ENCODE measurements at places on chromosomes 5 and 9.

GRCh38 chr5:10671041-10672008 lies 89.7 kb downstream of the DAP start:
- DNase-seq = no peak

DNA sequence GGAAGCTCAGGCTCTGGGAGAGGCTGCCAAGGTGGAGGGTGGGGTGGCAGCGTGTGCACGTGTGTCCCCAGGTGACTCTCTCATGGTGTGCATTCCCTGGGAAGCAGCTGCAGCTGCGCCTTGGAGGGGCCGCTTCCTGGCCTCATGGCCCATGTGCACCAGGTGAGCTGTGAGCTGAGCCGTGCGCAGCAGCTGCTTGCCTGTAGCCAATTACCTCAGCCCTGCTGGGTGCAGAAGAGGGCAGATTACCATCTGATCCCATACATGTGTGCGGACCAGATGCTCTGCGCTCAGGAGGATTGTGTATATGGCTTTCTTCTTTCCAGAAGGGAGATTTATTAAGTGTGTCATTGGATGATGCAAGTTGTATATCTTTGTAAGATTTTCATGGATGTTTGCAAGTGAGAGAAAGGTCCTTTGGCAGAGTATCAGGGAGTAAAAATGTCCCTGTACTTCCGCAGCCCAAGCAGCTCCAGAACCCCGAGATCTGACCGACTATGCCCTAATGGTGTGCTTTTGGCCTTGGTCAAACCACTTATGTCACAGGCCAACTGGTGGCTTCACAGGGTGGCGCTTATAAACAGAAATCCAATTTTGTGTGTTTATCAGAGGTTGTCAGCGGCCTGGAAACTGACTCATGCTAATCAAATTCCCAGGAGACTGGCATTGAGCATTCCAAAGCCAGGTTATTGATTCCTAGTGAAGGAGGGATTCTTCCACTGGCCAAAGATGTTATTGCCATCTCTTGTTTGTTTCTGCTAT lies 229.3 kb downstream of the GOLPH3 start:
- DNase-seq = no peak

GRCh38 chr5:179345433-179346321 lies at the start of gene ADAMTS2:
TSS of gene ADAMTS2 (minus strand) at chr5:179345461. CDS start at chr5:179345328, 133 bp downstream.
- DNase-seq = peak; percentile 27

- DNase-seq = no peak
These were observed 344.2 kb downstream of the NTRK2 start for GRCh38 chr9:85013703-85014102.

- no peak for DNase-seq
These were observed 8.7 kb downstream of the TTC39B start for GRCh38 chr9:15298362-15298761.

DNA sequence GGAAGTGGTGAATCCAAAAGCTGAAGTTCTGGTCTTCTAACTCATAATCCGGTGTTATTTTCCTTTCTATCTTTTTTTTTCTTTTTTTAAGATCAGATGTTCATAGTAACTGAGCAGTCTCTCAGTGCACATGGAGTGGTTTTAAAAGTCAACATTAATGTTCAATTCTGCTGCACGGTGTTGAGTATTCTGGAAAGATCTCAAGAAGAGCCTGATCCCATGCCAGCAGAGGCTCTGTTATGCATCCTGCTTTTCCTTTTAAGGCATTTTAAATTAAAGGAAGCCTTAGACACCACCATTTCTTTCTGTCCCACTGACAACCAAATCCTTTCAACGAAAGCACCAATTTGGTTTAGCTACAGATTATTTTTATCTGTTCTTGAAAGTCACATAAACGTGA lies 33.4 kb downstream of the SEMA5A start:
- DNase-seq = no peak

GRCh38 chr5:83488821-83489220 lies 17.3 kb downstream of the VCAN start:
- DNase-seq = no peak

GRCh38 chr5:139462586-139463276 lies at the start of gene ECSCR:
TSS of gene ECSCR (minus strand) at chr5:139462743. CDS start at chr5:139462670, 73 bp downstream.
- DNase-seq = no peak

- DNase-seq = no peak
These were observed 130.2 kb upstream of the FSTL4 start for GRCh38 chr5:133742431-133742988.

- no peak for DNase-seq
These were observed 390.3 kb downstream of the ANXA1 start for GRCh38 chr9:73541923-73542322.

DNA sequence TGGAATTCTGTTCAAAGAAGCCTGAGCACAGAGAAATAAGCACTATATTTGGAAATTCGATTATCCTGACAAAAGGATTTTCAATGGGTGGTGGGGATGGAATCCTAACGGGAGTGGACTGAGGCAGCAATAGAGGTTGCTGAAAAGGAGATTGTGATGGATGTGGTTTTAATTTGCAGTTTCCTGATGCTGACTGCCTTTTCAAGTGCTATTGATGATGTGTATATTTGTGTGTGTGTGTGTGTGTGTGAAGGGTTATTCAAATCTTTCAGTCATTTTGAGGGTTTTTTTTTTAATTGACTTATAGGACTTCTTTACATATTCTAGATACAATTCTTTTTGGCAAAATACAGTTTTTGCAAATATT lies 614.5 kb downstream of the HINT1 start:
- no peak for DNase-seq

- DNase-seq = no peak
These were observed 12.6 kb upstream of the SLC12A7 start for GRCh38 chr5:1124205-1125029.

DNA sequence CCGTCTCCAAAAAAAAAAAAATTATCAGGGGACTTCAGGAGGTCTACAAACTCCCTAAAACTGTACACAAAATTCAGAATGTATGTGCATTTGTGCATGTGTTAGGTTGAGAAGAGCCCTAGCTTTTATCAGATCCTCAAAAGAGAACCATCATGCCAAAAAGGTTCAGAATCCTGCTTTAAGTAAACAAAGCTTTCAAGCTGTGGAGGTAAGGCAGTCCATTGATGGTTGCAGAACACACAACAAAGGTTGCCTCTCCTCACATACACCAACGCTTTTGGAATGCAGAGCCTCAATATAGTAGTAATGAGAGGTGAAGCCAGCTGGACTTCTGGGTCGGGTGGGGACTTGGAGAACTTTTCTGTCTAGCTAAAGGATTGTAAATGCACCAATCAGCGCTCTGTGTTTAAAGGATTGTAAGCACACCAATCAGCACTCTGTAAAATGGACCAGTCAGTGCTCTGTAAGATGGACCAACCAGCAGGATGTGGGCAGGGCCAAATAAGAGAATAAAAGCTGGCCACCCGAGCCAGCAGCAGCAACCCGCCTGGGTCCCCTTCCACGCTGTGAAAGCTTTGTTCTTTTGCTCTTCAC lies 57.9 kb upstream of the RNF38 start:
- no peak for DNase-seq

DNA sequence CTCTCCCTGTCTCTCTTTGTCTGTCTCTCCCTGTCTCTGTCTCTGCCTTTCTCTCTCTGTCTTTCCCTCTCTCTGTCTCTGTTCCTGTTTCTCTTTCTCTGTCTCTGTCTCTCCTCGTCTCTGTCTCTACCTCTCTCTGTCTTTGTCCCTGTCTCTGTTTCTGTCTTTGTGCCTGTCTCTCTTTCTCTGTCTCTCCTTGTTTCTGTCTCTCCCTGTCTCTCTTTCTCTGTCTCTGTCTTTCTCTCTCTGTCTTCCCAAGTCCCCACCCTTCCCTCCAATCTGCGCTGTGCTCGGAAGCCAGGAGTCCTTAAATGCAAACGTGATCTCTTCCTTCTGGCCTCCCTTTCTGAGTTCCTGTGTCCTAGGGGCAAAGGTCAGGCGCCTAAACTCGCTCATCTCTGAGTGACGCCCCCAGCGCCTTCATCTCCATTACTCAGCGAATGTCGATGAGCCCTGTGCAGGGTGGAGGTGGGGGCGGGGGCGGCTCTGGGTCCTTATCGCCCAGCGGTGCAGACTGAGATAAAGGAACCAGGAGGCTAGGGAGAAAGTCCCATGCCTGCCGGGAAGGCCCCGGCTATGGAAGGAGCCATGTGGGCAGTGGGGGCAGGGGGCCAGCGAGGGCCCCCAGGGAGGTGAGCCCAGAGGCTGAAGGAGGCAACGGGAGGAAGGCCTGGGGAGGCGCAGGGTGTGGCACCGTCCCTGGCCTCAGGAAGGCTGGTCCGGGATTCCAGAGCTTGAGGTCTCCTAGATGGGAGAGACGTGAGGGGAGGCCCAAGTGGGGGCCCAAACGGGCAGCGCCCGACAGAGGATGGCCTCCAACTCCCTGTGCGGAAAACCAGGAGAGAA lies 1.5 kb upstream of the SLC6A19 start:
- no peak for DNase-seq

- DNase-seq = no peak
These were observed 6.6 kb downstream of the CWC27 start for GRCh38 chr5:64775291-64775690.
